NB4 (cell line): ENCODE measurements at places on chromosomes 1 and 21.

DNA sequence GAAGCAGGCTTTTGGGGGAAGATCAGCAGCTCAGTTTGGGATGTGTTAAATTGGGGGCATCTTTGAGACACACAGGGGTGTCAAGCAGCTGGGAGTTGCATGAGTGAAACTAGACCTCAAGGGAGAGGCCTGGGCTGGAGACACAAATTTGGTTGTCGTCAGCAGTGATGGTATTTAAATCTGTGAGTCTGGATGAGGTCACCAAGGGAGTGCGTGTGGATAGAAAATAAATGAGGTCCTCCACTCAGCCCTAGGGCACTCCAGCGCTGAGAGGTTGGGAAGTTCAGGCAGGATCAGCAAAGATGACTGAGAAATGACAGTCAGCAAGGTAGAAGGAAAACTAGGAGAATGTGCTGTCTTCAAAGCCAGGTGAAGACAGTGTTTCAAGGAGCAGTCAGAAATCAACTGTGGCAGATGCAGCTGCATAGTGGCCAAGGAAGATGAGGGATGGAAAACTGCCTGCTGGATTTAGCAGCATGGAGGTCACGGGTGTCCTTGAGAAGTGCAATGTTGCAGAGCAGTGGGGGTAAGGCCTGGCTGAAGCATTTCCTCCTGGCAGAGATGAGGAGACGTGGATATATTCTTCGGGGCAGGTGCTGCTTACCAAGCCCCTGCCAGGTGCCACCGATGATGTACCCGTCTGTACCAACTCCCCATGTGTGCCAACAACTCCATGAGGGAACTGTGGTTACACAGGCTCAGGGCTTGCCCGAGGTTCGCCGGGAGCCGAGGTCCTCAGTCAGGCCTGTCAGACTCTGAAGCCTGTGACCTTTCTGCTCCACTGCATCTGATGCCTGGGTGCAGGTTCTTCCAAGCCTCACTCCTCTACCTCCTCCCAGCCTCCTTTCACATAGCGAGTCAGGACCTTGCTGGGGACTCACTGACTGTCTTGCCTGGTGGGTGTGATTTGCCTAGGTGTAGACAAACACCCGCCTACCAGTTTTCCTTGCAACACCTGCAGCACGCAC is 11.3 kb downstream of the MAP7D1 start:
- DNase-seq, result no peak

DNA sequence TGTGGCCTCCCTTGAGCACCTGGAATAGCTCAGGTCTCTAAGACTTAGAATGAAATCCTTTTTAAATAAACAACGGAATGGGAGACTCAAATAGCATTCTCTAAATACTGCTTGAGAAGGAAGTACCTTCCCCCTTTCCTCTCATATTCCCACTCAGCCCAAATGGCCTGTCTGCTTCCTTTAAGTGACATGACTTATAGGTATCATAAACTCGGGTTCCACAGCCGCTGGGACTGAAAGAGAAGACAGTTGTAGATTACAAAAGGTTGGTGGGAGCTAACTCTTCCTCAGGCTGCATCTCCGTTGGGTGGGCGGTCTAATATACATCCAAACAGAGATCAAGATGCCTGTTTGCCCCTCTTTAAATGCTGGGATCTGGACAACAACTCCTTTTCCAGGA is 1.2 kb upstream of the HMCN1 start:
- DNase-seq, result no peak

DNA sequence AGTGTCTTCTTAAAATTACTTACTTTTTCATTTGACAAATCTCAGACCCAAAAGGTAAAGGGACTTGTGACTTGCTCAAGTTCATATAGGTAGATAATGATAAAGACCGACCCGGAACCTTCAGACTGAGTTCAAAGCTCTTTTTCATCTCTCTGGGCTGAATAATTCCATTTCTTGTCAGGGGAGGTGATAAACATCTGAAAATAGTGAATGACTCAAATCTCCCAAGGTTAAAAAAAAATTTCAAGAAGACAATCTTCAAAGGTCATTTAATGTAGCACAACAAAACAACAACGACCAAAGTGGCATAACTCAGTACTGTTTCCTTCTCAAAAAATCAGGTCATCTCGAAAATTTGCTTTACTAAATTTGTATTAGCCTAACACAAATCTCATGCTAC is 20.6 kb downstream of the LUZP1 start:
- no peak for DNase-seq

DNA sequence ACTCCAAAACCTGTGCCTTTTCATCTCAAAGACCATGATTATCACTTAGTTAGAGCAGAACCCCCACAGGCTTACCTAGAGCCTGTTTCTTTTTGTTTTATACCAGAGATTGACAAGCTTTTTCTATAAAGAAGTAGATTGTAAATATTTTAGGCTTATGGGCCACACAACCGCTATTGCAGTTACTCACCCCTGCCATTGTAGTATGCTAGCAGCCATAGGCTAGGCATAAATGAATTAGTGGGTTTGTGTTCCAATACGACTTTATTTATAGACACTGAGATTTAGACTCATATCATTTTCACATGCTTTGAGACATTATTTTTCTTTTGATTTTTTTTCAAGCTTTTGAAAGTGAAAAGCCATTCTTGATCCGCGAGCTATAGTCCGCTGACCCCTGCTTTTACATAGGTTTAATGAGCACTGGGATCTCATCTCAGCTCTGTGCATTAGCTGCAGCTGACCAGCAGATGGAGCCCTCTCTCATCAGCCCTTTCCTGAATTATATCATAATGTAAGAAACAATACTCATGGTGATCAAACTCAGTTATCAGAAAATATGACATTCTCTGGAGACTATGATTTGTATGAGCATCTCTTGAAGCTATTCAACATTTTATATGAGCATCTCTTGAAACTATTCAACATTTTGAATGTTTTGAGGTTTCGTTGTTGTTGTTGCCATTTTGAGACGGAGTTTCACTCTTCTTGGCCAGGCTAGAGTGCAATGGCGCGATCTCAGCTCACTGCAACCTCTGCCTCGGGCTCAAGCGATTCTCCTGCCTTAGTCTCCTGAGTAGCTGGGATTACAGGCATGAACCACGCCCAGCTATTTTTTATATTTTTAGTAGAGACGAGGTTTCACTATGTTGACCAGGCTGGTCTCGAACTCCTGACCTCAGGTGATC is 111.9 kb upstream of the L1TD1 start:
- DNase-seq, result peak; percentile 38

DNA sequence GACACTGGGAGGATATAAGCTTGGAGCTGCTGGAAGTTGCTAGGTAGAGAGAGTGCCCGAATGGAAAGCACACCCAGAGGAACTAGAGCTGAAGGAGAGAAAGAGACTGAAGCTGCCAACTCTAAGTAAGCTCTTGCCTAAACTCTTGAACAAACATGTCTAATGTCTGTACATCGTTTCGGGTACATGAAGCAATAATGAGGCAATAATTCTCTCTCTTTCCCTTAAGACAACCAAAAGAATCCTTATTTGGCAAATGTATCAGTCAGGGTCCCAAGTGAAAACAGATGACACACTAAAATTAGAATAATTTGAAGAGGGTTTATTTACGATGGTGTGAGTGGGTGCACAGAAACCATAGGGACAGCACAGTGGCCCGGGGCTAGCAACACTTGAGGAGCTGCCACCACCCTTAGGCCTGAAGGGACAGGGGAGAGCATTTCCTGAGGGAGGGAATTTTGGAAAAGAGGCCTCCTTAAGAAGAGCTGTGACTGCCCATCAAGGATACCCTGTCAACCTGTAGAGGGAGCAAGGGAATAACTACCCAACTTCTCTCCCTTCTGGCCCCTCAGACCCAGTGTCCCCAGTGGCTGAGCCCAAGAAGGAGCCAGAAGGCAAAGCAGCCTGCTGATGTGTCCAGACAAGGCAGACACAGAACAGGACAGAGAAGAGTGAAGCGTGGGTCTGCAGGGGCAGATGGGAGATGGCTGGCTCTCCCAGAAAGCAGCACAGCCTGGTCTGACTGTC is 36.1 kb upstream of the KHDRBS1 start:
- peak; percentile 44 for DNase-seq

DNA sequence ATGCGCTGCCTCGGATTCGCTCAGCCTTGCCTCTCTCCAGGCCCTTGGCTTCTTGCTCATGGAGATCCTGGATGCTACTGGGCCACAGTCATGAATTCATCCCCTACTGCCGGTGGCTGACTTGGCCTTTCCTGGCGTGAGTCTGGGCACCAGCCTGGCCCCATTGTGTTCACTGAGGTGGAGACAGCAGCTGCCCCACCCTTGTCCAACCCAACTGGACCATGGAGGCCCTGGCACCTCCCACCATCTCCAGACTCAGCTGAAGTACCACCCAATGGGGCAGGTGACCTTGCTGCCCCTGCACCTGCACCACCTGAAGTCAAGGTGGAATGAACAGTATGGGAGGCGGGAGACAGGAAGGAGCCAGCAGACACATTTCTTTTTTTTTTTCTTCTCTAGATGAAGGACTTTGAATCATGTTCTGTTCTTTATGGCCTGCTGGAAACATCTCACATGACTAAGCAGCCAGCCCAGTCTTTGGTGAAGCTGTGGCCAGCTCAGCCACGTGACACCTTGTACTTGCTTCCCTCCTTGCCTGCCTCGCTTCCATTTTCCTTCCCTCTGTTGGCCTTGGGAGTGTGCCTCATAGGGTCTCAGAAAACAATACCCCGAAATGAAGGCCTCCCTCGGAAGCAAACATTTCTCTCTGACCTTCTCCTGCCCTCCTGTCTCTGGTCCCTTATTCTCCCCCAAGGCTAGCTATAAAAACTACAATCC is 3.8 kb upstream of the SLC30A2 start:
- DNase-seq, result no peak

GRCh38 chr1:234107416-234108021 is 203.0 kb downstream of the SLC35F3 start:
- no peak for DNase-seq

DNA sequence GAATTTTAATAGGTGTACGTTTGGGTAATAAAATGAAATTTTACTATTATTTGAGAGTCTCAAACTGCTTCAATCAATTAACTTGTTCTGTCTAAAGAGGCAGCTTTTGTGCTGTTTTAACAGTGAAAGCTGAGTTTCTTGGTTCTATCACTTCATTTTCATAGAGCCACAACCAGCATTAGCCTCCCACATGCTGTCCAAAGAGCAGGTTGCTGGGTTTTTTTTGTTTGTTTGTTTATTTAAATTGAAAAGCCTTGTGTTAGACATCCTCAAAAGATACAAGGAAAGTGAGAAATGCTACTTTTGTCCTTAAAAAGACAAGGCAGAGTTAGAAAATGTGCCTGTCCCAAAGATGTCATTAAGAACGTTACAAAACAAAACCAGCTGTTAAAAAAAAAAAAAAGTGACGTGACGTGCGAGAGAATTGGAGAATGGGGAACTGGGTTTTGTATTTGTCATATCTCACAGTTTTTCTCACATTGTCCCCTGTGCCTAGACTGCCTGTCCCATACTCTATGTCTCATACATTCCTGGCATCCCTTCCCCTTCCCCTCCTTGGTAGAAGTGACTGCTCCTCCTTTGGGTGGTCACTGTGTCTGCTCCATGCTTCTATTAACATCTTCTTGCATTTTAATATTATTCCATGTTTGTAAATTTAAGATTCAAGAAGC is 63.1 kb upstream of the CD34 start:
- DNase-seq, result peak; percentile 13

DNA sequence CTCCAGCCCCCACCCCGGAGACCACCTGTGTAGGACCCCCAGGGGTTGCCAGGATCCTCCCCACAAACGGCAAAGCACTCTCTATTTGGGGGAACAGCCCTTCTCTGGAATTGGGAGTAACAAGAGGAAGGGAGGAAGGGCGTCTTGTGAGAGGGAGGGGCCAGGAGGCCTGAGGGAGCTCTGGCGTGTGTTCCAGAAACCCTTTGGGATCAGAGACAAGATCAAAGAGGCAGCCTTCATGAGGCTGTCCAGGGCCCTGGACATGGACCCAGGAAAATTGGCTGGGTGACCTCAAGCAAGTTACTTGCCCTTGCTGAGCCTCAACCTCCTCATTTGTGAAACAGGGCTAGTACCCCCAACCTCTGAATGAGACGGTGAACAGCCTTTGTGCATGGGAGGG is 18.1 kb upstream of the ECE1 start:
- DNase-seq, result no peak

- peak; percentile 73 for DNase-seq
Measured at GRCh38 chr1:9615316-9616063, 26.8 kb downstream of the TMEM201 start.

DNA sequence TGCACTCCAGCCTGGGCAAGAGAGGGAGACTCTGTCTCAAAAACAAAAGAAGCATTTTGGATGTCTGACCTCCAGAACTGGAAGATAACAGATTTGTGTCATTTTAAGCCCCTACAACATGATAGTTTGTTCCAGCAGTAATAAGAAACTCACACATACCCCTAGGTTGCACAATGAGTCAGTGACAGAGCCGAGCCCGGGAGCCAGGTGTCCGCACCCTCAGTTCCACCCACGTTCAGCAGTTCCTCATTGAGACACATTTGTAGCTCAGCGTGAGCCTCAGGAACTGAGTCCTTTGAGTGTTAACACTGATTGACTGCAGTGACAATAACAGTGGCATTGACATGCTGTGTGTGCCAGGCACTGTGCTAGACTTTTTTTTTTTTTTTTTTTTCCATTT is 19.8 kb downstream of the LRRC38 start:
- peak; percentile 10 for DNase-seq
